Endothelial cell of umbilical vein (primary cell): ENCODE measurements at places on chromosomes 7 and 10. TPM values are rescaled to one million over a fixed set of nuclear protein-coding genes. Genes with fewer than 3 reads are reported as not detected.

MET gene
- total RNA-seq = 44.5 and 52.0 TPM in 2 replicates

NRCAM gene
- 47.6 and 49.0 TPM in 2 replicates for total RNA-seq

PLCE1 gene
- total RNA-seq = 0.04 and 0.05 TPM in 2 replicates

CPA5 gene
- not detected in 2 replicates for total RNA-seq

EEPD1 gene
- total RNA-seq = 0.23 and 0.42 TPM in 2 replicates

ADCYAP1R1 gene
- total RNA-seq = not detected in 2 replicates

ZWINT gene
- total RNA-seq = 69.6 and 76.4 TPM in 2 replicates

MSMB gene
- total RNA-seq = not detected in 2 replicates

AQP1 gene
- total RNA-seq = 11.6 and 15.9 TPM in 2 replicates

EN2 gene
- not detected in 2 replicates for total RNA-seq

TMEM213 gene
- total RNA-seq = not detected in 2 replicates

ADIRF gene
- total RNA-seq = 2.8 and 4.4 TPM in 2 replicates

IFIT1B gene
- total RNA-seq = not detected in 2 replicates

AGR2 gene
- not detected in 2 replicates for total RNA-seq

GAD2 gene
- total RNA-seq = not detected in 2 replicates

DNAH11 gene
- 0.69 and 2.0 TPM in 2 replicates for total RNA-seq

CACUL1 gene
- total RNA-seq = 35.1 and 38.6 TPM in 2 replicates

FAM25A gene
- not detected in 2 replicates for total RNA-seq
